ENCODE measurements at places on chromosomes 6 and 20. TPM values are rescaled to one million over a fixed set of nuclear protein-coding genes. Genes with fewer than 3 reads are reported as not detected.
A peak's percentile ranks its signal among the peaks of the same experiment; 100 is the strongest.

The PLCB4 gene
- total RNA-seq, result 14.3 TPM

The TP53TG5 gene
- total RNA-seq, result not detected

The PRPF6 gene
- total RNA-seq, result 43.6 TPM

DNA sequence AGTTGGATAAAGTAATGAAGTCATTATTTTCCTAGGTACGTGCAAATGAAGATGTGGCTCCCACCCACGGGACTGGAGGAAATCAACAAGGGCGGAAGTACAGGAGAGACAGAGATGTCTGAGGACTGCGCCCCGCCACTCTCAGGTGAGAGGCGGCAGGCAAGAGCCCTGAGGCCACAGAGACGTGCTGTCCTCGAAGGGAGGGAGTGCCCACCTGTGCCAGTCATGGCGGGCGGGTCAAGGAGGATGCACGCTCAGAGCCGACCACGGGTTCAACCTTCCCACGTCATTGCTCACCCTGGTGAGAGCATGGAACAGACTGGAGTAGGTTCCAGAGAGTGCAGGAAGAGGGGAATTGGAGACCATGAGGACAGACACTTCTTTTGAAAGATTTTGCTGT, 12.7 kb downstream of the CST8 start:
- no peak for DNase-seq

- no peak for DNase-seq
Observed at GRCh38 chr6:145608850-145609249, 126.5 kb downstream of the EPM2A start.

The PLAGL1 gene
- total RNA-seq, result 6.8 TPM

The DEFB132 gene
- not detected for total RNA-seq

The CLVS2 gene
- not detected for total RNA-seq

The LINC00237 gene
- total RNA-seq, result not detected

The TFAP2A gene
- total RNA-seq, result not detected

The CCDC170 gene
- total RNA-seq, result 0.11 TPM

The APOM gene
- 1.2 TPM for total RNA-seq

DNA sequence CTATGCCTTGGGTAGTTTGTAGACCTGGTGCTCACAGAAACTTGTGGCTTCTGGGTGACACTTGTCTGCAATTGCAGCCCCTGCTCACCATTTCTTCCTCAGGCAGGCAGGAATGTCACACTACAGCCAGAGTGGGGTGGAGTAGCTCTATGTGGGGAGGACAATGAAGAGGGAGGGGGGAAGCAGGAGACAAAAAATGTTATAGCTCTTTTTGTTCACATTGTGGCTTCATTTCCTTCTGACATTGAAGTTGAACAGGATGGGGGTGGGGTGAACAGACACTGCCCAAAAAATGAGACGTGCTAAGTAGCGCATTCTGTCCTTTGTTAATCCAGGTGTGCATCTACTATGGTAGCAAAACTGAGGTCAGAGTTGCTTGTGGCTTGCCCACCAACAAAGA, at the start of gene THEMIS:
TSS of gene THEMIS (minus strand) at position 124 of the 400 bp plus-strand sequence. CDS start 126 bp downstream, outside the sequence.
- DNase-seq, result no peak

DNA sequence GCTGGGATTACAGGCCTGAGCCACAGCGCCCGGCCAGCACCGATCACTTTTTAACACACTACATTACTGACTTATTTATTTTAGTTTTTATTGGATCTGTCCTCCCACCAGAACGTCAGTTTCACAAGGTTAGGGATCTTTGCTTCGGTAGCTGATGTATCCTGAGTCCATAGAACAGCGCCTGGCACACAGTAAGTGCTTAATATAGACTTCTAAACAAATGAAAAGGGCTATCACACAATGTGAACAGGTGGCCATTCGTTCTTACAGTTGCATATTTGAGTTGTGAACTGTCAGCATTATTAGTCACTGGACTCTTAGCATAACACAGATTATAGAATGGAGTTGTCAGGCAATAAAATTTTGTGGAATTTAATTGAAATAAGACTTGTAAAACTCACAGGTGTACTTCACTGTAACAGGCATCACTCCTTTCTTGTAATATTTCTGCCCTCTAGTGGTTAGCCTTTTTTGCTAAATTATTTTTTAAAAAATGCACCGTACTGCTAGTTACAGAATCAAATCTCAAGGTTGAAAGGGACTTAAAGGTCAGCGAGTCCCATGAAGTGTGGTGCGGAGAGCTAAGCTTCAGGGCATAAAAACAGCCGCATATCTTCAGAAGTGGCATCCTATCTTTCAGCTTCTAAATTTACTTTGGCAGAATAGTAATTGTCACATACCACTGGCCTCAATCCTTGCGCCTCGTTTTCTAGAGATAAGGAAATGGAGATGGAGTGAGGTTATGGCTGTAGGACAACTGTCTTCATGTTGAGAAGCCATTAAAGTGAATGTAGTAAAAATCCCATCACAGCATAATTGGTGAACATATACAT, 3.4 kb upstream of the TBC1D7 start:
- no peak for DNase-seq

DNA sequence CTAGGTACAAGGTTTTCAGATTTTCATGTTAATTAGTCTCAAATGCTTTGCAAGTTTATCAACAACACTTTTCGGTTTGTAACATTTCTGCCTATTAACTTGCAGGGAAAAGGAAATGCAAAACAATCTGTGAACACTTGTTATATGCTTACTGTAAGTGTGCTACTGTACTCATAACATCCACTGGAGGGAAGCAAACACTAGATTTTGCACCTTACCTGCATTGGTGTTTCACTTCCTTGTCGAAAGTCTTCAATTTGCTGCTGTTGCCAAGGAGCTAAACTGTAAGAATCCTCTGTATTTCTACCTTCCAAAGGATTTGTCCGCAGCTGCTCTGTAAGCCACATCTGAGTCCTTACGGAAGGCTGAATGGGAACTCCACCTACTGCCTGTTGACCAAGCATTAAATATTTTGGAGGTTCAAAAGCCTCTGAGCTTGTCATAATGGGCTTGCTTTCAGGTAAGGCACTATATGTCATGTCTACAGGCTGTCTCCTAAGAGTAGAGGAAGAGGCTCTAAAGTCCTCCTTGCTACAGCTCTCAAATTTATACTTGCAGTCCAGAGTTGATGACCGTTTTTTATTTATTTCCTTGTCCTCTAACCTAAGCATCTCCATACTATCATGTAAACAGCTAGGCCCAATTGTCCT, 17.3 kb downstream of the PLN start:
- no peak for DNase-seq

GRCh38 chr6:105824732-105825131, 261.4 kb upstream of the PRDM1 start:
- no peak for DNase-seq

DNA sequence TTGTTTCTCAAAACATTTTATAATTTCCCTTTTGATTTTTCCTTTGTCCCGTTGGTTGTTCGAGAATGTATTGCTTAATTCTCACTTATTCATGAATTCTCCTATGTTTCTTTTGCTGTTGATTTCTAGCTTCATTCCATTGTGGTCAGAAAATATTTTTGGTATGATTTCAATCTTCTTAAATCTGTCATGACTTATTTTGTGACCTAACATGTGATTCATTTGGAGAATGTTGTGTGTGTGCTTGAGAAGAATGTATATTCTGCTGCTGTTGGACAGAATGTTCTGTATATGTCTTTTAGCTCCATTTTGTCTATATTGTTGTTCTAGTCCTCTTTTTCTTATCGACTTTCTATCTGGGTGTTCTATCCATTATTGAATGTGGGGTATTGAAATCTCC, 286.2 kb upstream of the RNF217 start:
- DNase-seq, result no peak

The MAK gene
- total RNA-seq, result not detected

GRCh38 chr20:22944062-22944461, 91.0 kb upstream of the SSTR4 start:
- DNase-seq, result no peak

- DNase-seq, result no peak
Observed at GRCh38 chr6:139175389-139175948, 40.6 kb downstream of the HECA start.

DNA sequence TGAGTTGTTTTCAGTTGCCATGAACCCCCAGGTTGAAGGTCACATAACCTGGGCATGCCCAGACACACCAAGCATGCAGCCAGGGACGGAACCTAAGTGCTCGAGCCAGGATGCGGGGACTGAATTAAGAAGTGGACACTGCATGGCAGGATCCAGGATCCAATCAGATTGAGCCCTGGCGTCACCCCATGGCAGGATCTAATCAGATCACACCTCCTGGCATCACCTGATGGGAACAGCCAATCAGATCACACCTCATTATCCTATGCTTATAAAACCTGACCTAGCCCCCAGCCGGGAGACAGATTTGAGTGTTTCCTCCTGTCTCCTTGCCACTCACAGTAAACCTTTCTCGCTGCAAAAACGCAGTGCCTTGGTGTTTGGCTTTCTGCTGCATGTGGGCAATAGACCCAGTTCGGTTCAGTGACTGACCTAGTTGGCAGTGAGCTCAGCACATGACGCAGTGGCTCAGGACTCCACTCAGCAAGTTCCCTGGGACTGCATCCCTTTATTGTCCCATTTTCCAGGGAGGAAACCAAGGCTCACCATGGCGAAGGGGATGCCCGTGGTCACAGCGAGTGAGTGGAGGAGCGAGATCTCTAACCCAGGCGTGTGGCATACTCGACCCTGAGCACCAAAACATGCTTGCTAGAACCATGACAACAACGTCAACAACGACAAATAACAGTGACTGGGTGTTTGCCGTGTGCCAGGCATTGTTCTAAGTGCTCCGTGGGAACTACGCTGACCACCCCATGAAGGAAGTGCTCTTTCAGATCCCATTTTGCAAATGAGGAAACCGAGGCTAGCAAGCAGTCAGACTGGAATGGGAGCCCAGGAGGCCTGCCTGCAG, 66.3 kb downstream of the RBM38 start:
- DNase-seq, result no peak

The MAFB gene
- 31.7 TPM for total RNA-seq

GRCh38 chr6:108113557-108114519, 39.3 kb upstream of the OSTM1 start:
- no peak for DNase-seq

GRCh38 chr6:158207422-158207788, 39.3 kb downstream of the GTF2H5 start:
- no peak for DNase-seq

The LZTS3 gene
- 25.9 TPM for total RNA-seq

DNA sequence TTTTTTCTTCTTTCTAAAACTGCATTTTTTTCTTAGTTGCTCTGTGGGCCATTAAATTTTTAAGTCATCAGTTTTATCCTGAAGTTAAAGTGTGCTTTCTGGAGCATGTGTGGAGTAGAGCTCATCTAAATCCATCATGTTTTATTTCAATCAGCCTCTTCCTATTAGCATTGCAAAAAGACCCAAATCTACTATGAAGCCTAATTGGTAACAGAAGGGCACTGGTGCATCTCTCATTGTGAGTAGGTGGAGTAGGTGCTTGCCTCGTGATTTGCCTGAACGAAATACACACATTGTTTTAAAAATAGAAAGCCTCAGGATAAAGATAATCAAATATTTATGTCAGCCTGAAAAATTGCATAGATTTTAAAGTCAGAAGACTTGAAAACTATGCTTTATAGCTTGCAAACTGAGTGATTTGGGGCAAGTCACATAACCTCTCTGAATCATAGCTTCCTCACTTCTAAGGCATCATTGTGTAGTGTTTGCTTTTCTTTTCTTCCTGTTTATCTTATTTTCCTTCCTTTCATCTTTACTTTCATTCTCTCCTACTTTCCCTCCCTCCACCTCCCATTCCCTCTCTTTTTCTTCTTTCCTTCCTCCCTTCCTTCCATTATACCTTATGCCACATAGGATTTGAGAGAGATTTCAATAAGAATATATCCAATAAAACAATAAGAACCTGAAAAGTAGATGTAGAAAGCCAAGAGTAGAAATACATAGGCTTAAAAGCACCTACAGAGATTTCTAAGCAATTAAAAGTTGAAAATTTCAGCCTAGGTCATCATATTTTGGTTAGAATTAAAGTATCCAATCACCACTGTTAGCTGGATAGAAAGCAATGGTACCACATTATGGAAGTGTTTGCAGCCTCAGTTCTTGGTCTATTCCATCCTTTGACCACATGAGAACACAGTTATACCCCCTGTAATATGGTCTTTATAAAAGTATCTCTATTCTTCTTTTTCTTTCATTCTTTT, 49.6 kb upstream of the RNF146 start:
- no peak for DNase-seq

- DNase-seq, result peak; percentile 50
Observed at GRCh38 chr20:24149881-24150307, 161.3 kb upstream of the GGTLC1 start.

The DUSP15 gene
- 11.6 TPM for total RNA-seq

The PNLDC1 gene
- not detected for total RNA-seq

DNA sequence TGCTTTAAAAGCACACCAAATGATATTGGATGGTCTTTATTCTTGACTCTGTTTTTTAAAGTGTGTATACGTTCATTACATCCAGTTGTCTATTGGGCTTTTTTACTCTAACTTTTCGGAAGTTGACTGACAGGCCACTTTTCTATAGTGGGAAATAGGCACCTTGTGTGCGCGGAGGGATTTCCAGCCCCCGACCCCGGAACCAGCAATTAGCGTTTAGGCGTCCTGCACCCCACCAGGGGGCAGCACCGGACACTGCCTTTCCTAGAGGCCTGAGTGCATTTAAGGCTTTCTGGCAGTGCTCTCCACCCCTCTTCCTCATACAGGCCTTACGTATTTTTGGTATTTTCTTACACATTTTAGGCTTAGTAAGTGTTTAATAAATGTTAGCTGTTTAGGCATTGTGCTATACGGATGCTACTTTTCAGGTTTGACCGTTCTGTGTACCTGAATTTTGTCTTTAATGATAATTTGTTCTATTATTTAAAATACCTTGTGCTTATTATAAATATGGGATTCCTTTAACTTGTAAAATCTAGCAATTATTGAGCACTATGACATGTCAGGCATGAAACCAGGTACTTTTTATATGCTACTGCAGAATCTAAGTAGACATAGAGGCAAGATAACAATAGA, 231.8 kb downstream of the BCKDHB start:
- no peak for DNase-seq

The TOX2 gene
- total RNA-seq, result 0.30 TPM

The WFDC12 gene
- total RNA-seq, result not detected

The IL22RA2 gene
- total RNA-seq, result not detected

The FNDC1 gene
- 0.16 TPM for total RNA-seq

DNA sequence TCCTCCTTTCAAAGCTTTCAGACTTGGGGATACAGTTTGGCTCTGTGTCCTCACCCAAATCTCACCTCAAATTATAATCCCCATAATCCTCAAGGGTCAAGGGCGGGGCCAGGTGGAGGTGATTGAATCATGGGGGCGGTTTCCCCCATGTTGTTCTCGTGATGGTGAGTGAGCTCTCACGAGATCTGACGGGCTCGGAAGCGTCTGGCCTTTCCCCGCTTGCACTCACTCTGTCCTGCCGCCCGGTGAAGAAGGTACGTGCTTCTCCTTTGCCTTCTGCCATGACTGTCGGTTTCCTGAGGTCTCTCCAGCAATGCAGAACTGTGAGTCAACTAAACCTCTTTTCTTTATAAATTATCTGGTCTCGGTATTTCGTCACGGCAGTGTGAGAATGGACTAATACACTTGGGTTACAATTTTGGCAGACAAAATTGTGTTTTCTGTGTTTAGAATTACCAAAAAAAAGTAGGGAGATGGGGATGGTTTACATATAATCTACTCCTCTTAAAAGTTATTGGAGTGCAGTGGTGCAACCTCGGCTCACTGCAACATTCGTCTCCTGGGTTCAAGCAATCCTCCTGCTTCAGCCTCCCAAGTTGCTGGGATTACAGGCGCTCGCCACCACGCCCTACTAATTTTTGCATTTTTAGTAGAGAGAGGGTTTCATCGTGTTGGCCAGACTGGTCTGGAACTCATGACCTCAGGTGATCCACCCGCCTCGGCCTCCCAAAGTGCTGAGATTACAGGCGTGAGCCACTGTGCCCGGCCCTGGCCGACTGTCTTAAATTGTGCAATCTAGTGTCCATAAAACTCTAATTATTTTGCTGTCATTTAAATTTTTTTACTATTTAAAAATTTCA, 33.6 kb upstream of the PXDC1 start:
- no peak for DNase-seq

GRCh38 chr6:99219788-99220187, 129.7 kb downstream of the FAXC start:
- DNase-seq, result no peak

Data from right atrium auricular region (tissue), 2 donors.